Aorta (tissue), 5 donors: ENCODE measurements at places on chromosomes 1 and 21. TPM values are rescaled to one million over a fixed set of nuclear protein-coding genes. Genes with fewer than 3 reads are reported as not detected.

Gene GPATCH3
- total RNA-seq = 9.7 TPM

GRCh38 chr1:2208309-2209239 is 14.0 kb upstream of the FAAP20 start:
- DNase-seq = peak; percentile 94

Gene RGSL1
- not detected for total RNA-seq

- DNase-seq = no peak
These were observed 49.4 kb upstream of the GPR153 start for GRCh38 chr1:6310116-6310848.

- DNase-seq = no peak
These were observed 8.3 kb downstream of the IL20 start for GRCh38 chr1:206873603-206874188.

DNA sequence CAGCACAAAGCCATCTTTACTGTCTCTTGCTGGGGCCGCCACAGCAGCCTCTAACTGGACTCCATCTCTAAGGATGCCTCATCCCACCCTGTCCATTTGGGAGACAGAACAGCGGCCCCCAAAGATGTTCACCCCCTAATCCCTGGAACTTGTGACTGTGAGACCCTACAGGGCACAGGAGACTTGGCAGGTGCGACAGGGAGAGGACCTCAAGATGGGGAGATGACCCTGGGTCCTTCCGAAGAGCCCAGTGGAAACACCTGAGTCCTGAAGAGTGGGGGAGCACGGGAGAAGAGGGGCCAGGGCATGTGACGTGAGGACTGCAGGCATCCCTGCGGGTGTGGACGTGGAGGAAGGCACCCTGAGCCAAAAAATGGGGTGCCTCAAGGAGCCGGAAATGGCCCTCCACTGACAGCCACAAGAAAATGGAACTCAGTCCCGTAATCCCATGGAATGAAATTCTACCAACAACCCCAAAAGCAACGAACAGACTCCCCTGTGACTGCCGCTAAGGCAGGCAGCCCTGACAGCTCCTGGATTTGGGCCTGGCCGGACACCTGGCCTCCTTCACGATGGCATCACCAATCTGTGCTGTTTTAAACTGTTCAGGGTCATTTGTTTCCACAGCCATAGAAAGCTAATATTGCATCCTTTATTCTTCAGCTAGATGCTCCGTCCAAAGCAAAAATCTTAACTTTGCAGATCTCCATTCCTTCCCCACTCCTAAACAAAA is 34.0 kb downstream of the C2CD2 start:
- no peak for DNase-seq

DNA sequence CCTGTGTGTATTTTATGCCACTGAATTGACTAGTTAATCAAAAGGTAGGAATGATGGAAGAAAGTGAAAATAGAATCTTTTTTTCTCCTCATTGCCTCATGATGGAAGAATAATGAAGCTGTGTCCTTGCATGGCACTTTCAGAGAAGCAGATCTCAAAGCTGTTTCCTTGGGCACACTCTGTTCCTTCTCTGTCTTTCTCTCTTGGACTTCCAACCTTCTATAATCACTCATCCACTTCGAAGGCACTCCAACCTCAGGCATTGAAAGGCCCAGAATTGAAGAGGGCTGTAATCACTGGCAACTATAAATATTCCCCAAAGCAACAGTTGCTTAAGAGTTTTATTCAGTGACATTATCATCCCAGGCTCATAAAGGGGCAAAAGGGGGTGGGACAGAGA is 31.1 kb upstream of the DNASE2B start:
- no peak for DNase-seq

DNA sequence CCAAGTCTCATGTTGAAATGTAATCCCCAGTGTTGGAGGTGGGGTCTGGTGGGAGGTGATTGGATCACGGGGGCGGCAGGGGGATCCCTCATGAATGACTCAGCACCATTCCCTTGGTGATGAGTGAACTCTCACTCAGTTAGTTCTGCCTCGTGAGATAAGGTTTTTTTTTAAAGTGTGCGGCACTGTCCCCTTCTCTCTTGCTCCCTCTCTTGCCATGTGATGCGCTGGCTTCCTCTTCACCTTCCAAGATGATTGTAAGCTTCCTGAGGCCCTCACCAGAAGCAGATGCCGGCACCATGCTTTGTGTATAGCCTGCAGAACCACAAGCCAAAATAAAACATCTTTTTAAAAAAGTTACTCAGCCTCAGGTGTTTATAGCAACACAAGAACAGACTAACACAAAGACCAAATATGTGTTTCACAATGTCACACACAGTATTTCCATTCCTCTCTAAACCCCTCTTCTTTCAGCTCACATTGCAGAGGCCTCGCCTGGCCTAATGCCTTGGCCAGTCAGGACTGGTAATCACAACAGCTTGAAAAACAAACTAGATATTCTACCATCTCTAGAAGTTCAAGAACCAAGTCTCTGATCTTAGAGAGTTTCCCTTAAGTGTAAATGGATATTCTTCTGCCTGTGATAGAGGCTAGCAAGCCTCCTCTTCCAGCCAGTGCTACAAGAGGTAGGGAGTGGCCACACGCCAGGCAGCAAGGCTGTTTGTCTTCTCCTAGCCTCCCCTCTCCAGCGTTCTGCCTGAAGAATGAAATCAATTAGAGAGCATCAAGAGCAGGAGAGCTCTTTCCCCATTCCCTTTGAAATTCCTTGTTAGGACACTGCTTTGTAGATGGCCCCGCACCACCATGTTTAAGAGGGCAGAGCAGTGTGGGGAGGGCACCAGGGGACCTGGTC is 19.6 kb upstream of the RAP1A start:
- DNase-seq = no peak

GRCh38 chr1:65469126-65469888 is 48.8 kb downstream of the LEPR start:
- DNase-seq = no peak

GRCh38 chr1:155125511-155125945 is 2.1 kb upstream of the EFNA1 start:
- no peak for DNase-seq

GRCh38 chr1:179831852-179832699 is 45.5 kb downstream of the TOR1AIP2 start:
- DNase-seq = no peak

Gene TMOD4
- not detected for total RNA-seq

GRCh38 chr1:35572296-35572695 is 818 bp upstream of the TFAP2E start:
- no peak for DNase-seq

DNA sequence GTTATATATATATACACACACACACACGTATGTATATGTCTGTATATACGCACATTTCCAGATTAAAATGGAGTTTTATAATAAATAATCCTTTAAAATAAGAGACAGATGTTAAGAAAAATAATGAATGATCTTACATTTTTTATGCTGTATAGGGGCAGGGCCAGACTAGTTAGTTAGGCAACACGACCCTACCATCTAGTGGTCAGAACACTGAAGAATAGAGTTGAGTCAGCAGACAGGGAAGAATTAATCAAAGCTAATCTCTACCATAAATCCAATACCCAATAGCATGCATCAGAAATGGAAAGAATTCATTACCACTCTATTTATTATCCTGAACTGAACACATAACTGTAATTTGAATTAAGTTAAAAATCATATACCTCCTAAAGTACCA is 156.7 kb downstream of the BRINP3 start:
- DNase-seq = no peak

GRCh38 chr1:153100245-153100644 is 5.9 kb upstream of the SPRR2E start:
- no peak for DNase-seq

GRCh38 chr1:106768077-106768476 is 288.4 kb upstream of the PRMT6 start:
- no peak for DNase-seq

DNA sequence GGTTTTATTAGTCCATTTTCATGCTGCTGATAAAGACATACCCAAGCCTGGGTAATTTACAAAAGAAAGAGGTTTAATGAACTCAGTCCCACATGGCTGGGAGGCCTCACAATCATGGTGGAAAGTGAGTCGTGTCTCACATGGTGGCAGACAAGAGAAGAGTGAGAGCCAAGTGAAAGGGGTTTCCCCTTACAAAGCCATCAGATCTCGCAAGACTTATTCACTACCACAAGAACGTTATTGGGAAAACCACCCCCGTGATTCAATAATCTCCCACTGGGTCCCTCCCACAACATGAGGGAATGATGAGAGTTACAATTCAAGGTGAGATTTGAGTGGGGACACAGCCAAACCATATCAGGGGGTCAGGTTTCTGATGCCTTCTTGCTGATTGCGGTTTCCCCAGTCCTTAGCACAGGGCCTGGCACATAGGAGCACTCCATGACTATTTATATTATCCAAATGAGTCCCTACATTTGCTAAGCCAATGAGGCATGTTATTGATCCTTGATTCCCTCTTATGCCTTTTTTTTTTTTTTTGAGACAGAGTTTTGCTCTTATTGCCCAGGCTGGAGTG is 35.3 kb upstream of the PAXBP1 start:
- no peak for DNase-seq

Gene HCRTR1
- total RNA-seq = not detected

GRCh38 chr21:45655124-45655523 is 11.6 kb downstream of the PCBP3 start:
- DNase-seq = no peak

DNA sequence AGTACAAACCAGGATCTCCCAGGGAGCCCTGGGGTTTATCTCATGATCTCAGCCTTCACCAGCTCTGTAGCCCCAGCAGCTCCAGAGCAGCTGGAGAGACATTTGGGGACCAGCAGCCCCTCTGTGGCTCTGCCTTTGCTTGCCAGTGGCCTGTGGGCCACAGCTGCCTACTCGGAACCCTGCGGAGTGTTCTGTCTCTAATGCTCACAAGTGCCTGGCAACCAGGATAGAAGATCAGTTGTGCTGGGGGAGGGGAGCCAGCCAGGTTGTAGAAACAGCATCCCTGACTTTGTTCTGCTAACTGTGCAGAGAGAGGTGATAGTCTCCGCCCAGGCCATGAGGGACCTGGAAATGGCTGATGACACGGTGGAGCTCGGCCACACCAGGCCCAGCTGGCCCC is 50.9 kb upstream of the KCNJ15 start:
- DNase-seq = no peak

GRCh38 chr1:54728027-54728426 is 12.4 kb downstream of the TTC4 start:
- DNase-seq = no peak

Gene OR2L8
- total RNA-seq = not detected

DNA sequence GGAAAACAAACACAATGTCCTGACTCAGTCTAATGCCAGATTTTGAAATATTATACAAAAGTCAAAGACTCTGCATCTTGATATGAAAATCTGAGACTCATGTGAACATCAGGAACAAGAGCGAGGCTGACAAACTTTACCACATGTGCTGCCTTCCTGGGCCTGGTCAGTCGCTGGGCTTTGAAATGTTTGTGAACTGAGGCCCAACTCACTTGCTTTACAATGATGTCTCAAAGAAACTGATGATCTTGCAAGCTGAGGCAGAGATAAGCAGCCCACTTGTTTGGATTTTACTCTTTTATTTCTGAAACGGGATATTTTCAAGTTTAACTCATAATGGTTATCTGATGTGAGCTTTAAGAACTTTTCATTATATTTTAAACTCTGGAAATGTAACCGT is 2.1 kb downstream of the BCAR3 start:
- DNase-seq = no peak

GRCh38 chr1:89888480-89889322 is 67.9 kb downstream of the LRRC8D start:
- DNase-seq = no peak

Gene S100A8
- total RNA-seq = 185 TPM

DNA sequence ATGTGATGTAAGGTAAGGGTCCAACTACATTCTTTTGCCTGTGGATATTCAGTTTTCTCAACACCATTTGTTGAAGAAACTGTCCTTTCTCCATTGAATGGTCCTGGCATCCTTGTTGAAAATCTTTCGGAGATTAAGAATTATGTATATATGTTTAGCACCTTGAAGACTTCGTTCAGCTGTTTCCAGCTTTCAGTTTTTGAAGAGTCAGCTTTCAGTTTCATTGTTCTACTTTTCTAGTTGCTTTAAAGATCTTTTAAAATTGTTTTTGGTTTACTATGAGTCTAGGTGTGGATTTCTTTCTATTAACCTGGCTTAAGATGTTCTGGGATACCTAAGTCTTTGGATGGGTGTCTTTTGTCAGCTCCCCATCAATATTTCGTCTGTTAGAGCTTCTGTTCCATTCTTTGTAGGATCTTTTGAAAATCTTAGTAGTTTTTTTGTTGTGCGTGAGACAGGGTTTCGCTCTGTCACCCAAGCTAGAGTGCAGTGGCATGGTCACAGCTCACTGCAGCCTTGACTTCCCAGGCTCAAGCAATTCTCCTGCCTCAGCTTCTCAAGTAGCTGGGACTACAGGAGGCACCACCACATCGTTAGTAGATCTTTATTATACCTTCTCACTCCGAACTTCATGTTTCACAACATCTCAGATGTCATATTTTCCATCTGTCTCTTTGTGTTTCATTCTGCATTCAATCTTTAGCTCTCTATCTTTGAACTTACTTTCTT is 353.5 kb upstream of the B3GALT2 start:
- DNase-seq = no peak

GRCh38 chr1:43438576-43438952 is 15.2 kb downstream of the HYI start:
- no peak for DNase-seq

Gene FMO5
- 2.9 TPM for total RNA-seq

GRCh38 chr1:59543211-59543668 is 246.3 kb downstream of the FGGY start:
- no peak for DNase-seq

Gene TEX38
- total RNA-seq = not detected

DNA sequence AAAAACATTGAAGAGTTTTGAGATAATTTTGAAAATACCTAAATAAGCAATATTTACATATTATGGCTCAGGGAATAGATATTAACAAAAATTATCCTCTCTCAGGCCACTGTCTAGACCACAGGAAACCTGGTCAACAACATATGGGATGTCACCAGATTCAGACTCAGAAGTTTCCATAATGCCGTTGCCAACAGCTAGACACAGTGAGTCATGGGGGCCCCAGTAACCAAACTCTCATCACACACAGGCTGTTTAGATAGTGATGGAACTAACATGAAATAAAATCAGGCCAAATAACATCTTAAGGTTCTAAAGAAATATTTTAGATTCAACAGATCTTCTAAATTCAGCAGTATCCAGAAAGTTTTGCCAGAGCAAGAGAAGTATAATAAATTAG is 681.7 kb upstream of the ADAMTS5 start:
- DNase-seq = no peak
